ENCODE measurements at places on chromosomes 3 and 15. TPM values are rescaled to one million over a fixed set of nuclear protein-coding genes. Genes with fewer than 3 reads are reported as not detected.

DNA sequence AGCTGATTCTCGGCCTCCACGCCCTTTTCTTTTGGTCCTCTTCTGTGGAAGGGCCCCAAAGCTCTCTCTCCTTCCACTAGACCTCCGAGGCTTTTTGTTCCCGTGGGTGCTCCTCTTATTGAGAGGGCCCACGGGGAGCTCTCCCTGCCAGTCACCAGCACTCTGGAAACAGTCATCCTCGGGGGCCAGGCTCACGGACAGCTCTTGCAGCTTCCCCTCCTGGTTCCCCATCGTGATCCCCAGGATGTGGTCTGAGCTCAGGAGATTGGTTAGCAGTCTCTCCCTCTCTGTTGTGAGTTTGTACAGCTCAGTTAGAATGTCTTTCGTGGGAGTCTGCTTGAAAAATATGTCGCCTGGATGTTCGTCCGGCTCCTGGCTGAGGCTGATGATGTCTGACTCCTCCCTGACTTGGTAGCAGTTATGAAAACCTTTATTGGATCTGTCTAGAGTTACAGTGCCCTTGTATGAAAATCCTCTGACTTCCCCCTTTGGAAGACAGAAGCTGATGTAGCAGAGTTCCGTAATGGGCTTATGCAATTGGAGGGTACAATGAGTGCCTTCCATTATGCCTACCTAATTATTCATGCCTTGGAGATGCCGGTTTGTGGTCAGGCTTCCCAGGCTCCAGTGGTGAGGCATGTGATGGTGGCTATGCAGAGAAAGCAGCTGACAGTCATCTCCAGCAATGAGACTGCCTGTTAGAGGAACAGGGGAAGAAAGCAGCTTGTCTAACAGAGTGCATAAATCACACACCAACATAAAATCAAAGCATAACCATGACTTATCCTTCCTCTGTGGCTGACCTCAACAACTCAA lies 40.0 kb downstream of the FMN1 start:
- peak; percentile 72 for DNase-seq

The ENTPD3 gene
- 0.29 TPM for polyA plus RNA-seq

The IGSF10 gene
- polyA plus RNA-seq = 16.2 TPM

The HESX1 gene
- polyA plus RNA-seq = 1.9 TPM

DNA sequence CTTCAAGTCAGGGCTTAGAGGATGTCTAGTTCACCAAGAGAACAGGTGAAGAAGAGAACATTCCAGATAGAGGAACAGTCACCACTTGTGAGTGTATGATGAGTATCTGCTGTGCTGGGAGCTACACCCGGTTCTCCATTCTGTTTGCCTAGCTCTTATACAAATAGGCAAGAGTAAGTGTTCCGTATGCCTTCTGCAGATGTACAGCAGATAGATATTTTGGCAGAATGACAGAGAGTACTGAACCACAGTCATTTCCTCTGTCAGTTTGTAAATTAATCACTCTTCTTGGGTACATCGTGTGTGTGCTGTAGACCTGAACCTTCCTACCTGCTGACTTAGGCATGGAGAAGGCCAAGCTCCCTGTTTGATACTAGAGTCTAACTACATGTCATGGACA lies 108.3 kb upstream of the CTDSPL start:
- DNase-seq = no peak

Measured in muscle of back (tissue), 13 donors.